Left renal cortex interstitium (tissue), 4 donors: ENCODE measurements at places on chromosomes 4 and X. TPM values are rescaled to one million over a fixed set of nuclear protein-coding genes. Genes with fewer than 3 reads are reported as not detected.

Gene SPP1
- polyA plus RNA-seq, result 259 TPM

Gene SPACA5B
- polyA plus RNA-seq, result 0.58 TPM

GRCh38 chr4:15149839-15150592 is 147.7 kb downstream of the CPEB2 start:
- no peak for DNase-seq

DNA sequence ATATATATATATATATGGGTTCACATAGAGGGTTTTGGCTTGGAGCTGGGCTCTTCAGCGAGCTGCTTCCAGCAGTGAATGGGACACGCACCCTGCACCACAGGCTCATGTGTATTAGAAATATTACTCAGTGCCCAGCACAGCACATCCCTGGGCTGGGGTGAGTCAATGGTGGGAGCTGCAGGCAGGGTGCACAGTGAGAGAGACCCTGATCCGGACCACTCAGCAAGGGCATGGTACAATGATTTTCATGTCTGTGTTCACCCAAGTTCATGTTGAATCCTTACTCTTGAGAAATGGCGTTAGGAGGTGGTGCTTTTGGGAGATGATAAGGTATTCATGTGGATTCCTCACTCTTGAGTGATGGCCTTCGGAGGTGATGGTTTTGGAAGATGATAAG is 194.7 kb downstream of the ASMT start:
- no peak for DNase-seq
